ENCODE measurements at places on chromosomes 3 and 15.

- peak; percentile 74 for DNase-seq
Observed at GRCh38 chr15:64731012-64731804, 44.2 kb downstream of the RBPMS2 start.

GRCh38 chr3:150117076-150117475 is 146.4 kb upstream of the PFN2 start:
- DNase-seq: no peak

GRCh38 chr3:142274908-142275307 is 49.5 kb upstream of the GK5 start:
- DNase-seq: no peak

DNA sequence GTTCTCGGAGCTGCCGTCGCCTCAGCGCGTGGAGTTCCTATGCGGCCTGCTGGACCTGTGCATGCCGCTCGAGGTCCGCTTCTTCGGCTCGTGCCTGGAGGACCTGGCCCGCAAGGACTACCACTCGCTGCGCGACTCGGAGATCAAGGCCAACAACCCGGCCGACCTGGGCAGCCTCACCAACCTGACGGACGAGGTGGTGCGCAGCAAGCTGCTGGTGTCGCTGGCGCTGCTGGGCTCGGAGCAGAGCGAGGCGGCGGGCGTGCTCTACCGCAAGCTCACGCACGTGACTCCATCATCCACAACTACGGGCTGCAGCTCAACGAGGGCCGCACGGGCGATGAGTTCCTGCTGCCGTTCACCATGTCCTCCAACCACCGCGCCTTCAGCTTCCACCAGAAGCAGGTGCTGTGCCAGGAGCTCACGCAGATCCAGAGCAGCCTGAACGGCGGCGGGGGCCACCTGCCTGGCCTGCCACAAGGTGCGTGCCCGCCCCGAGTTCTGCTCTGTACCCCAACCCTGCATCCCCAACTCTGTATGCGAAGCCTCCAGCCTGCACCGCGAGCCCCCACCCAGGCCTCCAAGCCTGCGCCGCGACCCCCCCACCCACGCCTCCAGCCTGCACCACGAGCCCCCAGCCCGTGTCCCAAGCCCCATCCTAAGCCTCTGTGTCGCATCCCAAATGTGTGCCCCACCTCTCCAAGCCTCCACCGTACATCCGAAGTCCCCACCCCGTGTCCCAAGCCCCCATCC is 178.2 kb downstream of the OR4M2 start:
- DNase-seq: no peak

DNA sequence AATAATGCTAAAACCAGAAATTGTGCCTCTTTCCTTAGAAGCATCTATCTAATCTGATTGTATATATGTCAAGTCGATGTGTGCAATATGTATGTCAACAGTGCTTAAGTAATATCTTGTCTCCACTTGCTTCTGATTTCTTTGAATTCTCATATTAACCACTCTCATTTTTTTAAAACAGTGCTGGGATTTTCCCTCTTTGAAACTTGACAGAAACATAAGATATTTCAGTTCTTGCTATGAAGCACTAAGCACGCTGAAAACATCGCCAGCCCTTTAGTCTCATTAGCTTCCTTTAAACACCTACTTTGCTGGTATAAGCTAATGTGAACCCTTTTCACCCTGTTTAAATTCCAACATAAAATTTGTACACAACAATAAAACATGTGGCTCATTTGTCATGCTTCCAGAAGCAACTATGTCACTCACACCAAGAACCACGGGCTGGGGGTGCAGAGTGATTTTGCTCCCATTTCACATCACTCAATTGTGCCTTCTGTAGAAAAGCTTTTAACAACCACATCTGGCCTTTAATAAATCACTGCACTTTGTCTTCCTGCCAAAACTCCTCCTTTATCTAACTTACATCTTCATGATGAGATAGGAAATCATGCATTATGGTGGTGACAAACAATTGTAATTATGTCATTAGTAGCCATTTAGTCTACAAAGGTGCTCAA is 185.2 kb downstream of the FOXP1 start:
- DNase-seq: no peak

DNA sequence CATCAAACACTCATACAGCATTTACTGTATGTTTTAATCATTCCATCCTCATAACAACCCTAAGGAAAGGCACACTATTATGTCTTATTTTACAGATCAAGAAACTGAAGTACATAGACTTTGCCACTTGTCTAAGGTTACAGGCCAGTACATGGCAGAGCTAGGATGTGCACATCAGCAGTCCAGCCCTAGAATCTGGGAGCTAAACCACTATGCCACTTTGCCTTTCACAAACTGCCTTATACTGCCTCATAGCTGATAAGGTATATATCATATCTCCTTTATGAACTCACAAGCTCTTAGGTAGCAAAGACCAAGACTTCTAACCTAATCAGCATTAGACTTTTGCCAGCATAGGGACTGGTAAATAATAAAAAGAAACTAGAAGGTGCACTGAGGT is 49.1 kb downstream of the MYO9A start:
- no peak for DNase-seq

- DNase-seq: no peak
Observed at GRCh38 chr3:125061170-125061569, 5.4 kb upstream of the HEG1 start.

- no peak for DNase-seq
Observed at GRCh38 chr15:39180030-39180429, 400.8 kb upstream of the THBS1 start.

GRCh38 chr3:58084788-58085543 is 76.7 kb downstream of the FLNB start:
- DNase-seq: no peak

GRCh38 chr3:9254764-9255163 is 5.3 kb upstream of the SRGAP3 start:
- DNase-seq: no peak

GRCh38 chr3:54533856-54534255 is 394.0 kb downstream of the LRTM1 start:
- peak; percentile 11 for DNase-seq

GRCh38 chr15:79053894-79054293 is 36.7 kb downstream of the RASGRF1 start:
- DNase-seq: no peak

DNA sequence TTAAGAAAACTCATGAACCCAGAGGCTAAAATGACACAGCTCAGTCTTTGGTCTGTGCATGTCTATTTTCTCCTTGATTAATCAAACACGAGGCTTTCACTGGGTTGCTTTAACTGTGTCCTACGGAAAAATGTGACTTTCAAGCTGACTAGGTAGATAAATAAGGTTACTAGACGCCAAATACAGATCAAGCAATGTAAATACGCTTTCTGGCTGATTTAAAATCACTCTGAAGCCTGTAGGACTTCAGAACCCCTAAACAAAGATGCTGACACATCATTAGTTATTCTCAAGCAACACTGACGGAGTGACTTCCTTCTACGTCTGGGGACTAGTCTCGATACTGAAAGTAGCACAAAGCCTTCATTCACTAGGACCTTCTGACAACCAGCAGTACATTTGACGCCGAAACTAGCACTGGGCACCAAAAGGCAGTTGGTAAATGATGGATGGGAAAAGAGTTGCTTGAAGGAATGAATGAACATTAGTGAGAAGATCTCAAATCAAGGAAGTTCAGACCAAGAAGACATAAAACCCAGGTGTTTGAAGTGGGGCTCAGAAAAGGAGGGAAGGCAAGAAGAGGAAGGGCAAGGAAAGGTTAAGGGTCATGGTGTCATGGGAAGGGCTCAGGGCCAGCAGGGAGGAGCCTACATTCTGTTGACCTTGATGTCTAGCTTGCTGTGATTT is 67.1 kb upstream of the CDV3 start:
- DNase-seq: no peak

- DNase-seq: no peak
Observed at GRCh38 chr3:126036056-126036549, 47.8 kb downstream of the SLC41A3 start.

DNA sequence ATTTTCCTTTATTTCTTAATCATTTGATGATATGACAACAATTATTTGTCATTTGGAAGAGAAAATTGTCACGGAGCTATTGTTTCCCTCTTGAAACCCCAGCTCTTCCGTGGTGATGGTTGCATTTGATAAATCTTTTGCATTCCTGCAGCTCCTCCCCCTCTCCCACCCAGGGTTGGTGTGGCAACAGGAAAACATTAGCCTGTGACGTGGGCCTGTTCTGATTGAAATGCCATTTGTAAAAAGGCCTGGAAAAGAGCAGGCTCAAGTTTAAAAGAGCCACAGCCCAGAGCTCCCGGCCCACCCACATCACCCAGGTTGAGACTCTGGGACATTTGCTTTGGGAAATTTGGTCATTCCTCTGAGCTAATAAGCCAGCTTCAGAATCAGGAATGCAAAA is 282.5 kb downstream of the RPLP1 start:
- no peak for DNase-seq

DNA sequence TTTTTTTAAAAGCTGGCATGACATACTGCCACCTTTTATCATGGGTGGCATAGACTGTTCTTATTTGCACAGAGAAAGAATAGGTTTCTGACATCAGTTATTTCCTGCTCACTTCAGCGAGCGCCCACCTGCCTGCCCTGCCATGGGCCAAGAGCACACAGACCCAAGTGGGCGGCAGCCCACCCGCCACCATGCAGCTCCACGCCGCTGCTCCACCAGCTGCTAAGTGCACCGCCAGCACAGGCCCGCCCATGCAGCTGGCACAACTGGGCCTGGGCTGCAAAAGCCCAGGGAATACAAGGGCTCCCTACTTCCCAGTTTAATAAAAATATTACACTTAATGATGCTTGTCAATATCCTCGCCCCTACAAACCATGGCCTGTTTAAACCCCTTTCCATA is 15.4 kb downstream of the ZNF148 start:
- DNase-seq: no peak

Measured in A172 (cell line).